ENCODE measurements at places on chromosomes 11 and 22.

GRCh38 chr11:122363296-122363695 is 247.3 kb upstream of the BLID start:
- DNase-seq: no peak

- DNase-seq: no peak
Observed at GRCh38 chr11:103532133-103532788, 423.0 kb downstream of the DYNC2H1 start.

DNA sequence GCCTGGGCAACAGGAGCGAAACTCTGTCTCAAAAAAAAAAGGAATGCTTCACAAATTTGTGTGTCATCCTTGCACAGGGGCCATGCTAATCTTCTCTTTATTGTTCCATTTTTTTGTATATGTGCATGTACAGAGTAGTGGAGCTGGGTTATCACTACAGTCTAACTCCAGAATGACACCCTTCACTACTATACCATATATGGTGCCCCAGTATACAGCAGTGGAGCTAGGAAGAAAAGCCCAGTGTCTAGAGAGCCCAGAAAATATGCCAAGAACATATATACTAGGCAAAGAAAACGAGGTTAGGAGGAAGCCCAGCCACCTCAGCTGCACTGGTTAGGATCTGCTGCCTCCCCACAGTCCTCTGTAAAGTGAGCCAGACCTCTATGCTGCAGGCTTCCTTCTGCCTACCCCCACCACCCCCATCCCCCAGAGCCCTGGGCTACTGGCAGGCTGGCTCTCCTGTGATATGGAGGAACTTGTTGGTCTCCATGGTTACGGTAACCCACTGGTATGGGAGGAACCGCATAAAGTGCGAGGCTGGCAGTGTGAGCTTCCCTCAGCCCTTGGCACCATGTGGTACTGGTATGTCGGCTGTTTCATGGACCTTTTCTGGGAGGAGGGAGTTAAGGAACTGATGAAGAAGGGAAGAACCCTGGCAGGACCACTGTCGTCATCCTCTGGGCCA is 34.3 kb downstream of the RCOR2 start:
- DNase-seq: no peak

GRCh38 chr11:92204731-92205130 is 19.9 kb upstream of the FAT3 start:
- no peak for DNase-seq
